ENCODE measurements at places on chromosomes 4 and X.
A peak's percentile ranks its signal among the peaks of the same experiment; 100 is the strongest.

GRCh38 chr4:145709336-145709735 lies 29.4 kb downstream of the C4orf51 start:
- no peak for DNase-seq

GRCh38 chr4:54001668-54002365 lies 62.6 kb downstream of the CHIC2 start:
- no peak for DNase-seq

DNA sequence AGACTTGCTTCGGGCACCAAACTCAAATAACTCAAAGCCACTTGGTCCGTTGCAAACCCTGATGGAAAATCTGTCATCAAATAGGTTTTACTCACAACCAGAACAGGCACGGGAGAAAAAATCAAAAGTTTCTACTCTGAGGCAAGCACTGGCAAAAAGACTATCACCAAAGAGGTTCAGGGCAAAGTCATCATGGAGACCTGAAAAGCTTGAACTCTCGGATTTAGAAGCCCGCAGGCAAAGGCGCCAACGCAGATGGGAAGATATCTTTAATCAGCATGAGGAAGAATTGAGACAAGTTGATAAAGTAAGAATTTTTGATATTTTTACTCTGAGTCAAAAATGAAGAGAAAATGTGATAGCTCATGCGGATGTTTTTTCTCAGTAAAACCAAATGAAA lies 87.2 kb downstream of the NRK start:
- no peak for DNase-seq

DNA sequence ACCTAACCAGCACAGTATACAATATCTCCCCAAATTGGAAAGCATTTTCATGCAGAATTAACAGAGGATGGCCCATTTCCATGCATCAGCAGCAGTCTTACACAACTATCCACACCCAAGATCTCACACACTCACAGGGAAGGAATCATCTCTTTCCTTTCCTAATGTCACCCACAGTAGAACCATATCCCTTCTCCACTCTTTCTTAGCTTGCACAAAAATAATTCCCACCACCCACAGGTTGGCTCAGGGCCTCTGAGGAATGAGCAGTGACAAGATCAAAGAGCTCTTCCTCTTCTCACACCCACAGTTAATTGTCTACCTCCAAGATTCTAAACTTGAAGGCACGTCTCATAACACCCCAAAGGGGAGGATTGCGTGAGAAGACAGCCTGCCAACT lies 217.7 kb upstream of the VEGFC start:
- no peak for DNase-seq

DNA sequence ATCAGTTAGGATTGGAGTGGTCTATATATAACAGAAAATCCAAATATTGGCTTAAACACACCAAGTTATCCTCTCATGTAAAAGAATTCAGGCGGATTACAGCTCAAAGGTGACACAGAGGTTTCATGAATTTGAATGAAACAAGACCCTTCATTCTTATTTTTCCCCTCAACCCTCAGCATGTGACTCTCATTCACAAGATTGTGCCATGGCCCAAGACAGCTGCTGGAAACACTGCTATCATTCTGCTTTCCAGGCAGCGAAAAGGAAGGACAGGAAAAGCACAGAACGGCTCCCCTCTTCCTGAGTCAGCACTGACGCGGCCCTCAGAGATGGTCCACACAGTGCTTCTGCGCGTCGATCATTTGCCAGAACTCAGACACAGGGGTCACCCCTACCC lies 891.0 kb upstream of the FRG1 start:
- no peak for DNase-seq

DNA sequence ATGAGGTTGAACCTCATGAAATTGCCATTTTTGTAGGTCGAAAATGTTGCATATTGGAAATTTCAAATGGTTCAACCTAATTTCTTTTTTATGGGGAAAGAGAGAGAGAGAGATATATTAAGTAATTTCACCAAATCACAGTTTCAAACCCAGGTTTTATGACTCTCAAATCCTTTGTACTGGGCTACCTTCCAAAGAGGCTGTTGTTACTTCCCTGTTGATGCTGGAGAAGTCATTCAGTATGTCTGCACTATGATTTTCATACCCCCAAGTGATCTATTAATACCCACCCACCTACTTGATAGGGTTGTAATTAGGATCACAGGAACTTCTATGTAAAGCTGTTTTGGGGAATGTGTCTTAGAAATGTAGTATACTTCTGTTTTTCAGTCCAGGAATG lies 109.9 kb downstream of the ZNF330 start:
- DNase-seq: no peak

DNA sequence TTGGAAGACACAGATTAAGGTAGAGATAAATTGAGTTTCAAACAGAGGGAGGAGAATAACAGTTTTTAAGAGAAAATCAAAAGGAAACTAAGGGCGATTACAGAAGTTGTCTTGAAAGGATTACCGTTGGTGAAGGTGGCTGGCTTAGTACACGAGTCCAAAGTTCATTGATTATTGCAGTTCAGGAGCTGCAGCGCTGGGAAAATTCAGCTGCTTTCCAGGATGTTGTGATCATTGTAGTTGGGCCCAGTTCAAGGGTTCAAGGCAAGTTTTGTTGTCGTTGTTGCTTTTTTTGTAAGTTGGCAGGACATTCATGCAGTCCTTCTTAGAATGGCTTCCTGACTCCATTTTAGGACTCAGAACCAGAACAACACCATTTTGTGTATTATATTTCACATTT lies 461.7 kb downstream of the RAPGEF2 start:
- peak; percentile 46 for DNase-seq

GRCh38 chr4:156191044-156191781 lies 237.5 kb upstream of the CTSO start:
- no peak for DNase-seq

DNA sequence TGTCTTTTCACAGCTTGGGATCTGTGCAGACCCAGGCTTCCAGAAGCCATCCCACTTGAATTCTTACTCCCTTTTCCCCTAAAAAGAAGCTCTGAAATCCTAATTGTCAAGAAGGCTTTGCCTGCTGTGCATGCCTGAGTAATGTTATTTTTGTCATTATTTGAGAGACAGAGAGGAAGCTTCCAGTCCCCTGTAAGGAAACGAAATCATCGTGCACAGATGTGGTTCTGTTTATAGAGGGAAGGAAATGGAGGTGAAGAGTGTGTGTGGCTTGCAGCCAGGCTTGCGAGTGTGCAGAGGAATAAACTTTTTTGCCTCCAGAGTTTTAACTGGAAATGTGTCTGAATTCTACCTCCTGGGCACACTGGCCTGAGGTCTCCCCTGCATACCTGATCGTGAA lies 70.2 kb downstream of the TBL1X start:
- no peak for DNase-seq

DNA sequence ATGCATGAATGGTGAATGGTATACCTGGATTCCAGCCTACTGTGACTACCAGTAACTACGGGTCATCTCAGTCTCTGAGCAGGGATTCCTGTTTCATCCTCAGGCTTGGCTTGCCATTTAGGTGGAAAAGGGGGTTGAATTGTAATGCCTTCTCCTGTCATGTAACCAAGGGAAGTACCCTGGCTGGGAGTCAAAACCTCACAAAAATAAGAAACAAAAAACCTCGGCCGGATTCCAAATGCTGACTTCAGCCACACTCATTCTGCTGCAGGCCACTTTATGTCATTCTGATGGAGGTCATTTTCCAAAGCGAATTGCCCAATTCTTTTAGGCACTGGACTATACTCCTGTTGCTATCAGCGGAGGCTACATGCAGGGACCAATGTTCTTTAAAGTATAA lies 324.7 kb downstream of the LDB2 start:
- DNase-seq: no peak

GRCh38 chr4:174314770-174315169 lies 31.1 kb downstream of the CEP44 start:
- DNase-seq: peak; percentile 8

DNA sequence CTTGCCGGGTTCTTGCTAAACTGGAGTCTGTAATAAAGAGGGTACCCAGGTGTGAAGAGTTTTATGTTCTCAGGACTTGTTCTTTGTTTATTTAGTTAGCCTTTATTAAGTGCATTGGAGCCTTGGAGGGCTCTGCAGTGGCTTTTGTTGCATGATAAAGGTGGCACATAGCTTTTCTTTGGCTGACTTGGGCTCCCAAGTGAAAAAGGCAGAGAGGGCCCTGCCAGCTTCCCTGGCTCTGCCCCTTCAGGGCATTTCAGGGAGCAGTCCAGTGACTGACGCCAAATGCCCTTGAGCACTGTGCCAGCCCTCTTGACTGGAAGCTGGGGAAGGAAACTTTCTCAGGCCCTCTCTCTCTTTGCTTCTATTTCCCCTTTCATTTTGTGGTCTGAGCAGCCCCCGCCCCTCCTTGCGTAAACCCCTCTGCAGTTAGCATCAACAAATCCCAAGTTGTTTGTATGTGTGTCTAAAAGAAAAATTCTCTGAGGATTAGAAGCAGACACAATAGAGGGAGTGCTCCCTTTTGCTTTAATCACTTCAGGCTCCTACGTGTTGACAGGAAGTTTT lies 152.2 kb downstream of the NHS start:
- DNase-seq: peak; percentile 5

GRCh38 chr4:139030614-139031235 lies 15.1 kb downstream of the NOCT start:
- peak; percentile 67 for DNase-seq

DNA sequence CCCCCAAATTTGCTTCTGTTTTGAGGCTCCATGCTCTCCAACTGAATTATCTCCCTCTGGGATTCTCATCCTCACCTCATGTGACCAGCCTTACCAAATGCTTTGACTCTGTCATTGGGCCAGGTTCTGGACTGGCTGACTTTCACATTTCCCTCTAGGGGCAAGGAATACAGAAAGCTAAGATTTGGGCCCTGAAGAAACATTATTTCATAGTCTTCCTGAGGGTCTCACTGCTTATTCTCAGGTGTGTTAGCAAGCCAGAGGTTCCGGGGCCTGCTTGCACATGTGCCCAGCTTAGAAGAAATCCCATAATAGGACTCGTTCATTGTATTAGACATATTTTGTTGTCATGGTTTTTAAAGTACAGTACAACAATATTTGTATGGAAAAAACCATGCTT lies 62.6 kb upstream of the TEX13D start:
- no peak for DNase-seq

DNA sequence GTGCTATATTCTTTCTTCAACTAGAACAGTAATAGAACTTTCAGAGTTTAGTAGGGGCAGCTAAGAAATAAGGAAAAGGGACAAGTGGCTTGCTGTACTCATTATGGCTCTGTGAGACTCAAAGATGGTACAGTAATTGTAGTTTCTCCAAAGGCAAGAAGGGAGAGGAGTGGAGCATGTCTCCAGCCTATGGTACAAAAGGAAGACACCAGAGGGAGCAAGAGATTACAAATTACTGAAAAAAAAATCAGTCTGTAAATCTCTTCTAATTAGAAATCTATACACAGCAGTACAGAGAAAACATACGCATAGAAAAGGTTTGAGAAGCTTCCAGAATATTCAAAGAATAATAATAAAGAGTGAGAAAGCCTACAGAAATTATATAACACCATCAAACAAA lies 61.4 kb downstream of the KLHL4 start:
- DNase-seq: no peak

DNA sequence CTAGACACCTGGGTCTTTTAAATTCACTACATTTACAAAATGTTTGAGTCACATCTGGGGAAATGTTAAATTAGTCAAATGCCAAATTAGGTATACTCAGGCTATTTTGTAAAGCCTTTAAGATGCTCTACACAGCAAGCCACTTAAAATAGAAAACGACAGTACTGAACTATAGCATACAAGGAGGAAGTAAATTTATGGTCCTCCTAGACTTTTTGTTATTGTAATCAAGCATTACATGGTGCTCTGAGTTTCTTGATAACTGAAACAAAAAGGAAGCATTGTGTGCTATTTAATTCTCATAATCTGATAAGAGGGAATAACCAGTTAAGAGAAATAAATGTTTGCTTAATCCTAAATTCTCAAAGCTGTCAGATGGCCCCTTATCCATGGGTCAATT lies 46.2 kb downstream of the SLC9A7 start:
- no peak for DNase-seq

DNA sequence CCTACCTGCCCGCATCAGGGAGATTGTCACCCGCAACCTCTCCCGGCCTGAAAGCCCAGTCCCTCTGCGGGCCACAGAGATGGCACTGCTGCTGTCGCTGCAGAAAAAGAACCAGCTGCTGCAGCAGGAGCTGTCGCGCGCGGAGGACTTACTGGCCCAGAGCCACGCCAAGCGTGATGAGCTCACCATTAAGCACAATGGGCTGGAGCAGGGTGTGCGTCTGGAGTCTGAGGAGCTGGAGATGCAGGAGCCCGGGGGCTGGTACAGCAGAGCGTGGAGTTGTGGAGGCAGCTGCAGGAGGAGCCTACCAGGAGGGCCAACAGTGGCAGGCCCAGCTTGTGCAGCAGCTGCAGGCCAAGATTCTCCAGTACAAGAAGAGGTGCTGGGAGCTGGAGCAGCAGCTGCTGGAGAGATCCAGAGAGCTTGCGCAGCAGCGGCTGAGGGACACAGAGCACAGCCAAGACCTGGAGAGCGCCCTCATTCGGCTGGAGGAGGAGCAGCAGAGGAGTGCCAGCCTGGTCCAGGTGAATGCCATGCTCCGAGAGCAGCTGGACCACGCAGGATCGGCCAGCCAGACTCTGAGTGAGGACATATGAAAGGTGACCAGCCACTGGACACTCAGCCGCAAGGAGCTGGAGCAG lies 11.3 kb downstream of the SMIM10L2A start:
- no peak for DNase-seq

- DNase-seq: no peak
These were observed 43.7 kb upstream of the FRMD7 start for GRCh38 chrX:132171478-132171877.

DNA sequence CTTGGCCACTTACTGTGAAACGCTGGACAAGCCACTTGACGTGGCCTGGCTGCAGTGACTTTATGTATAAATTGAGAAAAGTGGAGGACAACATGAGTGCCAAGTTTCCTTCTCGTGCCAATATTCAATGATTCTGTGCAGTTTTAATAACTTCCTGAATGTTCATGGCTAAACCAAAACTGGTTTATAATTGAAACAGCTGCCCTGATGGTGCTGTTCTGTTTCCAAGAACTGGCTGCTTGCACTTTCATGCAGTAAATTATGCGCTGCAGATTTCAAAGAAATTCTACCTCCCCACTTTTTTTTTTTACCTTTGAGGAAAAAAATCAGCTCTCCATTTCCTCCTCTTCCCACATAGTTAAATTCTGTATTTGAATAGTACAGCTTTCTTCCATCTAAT lies 205.2 kb upstream of the CASK start:
- no peak for DNase-seq

GRCh38 chrX:46698691-46699090 lies 60.2 kb downstream of the SLC9A7 start:
- DNase-seq: no peak

- DNase-seq: no peak
These were observed 261.4 kb downstream of the LDB2 start for GRCh38 chr4:16636912-16637630.

GRCh38 chrX:25012433-25012735 lies 3.4 kb downstream of the ARX start:
- DNase-seq: no peak

DNA sequence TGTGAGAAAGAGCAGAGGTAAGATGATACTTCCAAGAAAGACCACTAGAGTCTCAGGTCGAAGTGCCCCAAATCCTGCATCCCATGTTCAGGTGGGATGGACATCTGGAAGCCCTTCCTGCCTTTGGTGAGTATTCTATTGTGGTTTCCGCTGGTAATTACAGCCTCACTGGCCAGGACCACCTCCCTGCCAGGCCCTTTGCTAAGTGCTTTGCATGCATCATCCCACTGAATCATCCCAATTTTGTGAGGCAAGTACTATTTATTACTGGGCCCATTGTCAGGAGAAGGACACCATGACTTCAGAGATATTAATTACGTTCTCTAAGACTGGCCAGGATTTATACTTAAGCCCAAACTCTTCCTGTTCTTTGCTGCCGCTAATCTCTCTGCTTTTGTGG lies 10.7 kb upstream of the PASD1 start:
- DNase-seq: no peak

Measured in LoVo (cell line).